ENCODE measurements at places on chromosomes 13 and 19. TPM values are rescaled to one million over a fixed set of nuclear protein-coding genes. Genes with fewer than 3 reads are reported as not detected.
A peak's percentile ranks its signal among the peaks of the same experiment; 100 is the strongest.

The PRDX2 gene
- 119 TPM for polyA plus RNA-seq

GRCh38 chr19:14528419-14529253 is 758 bp upstream of the TECR start:
- peak overlapping the region; percentile 34 for H3K4me3 ChIP-seq
- peak overlapping the region; percentile 99 for H3K27ac ChIP-seq
- no peaks in the 10 kb centered on the region for H3K36me3 ChIP-seq
- no peak for DNase-seq

GRCh38 chr13:42600943-42601342 is 27.0 kb downstream of the TNFSF11 start:
- no peak for DNase-seq
- no peak overlapping the region for H3K27ac ChIP-seq
- no peaks in the 10 kb centered on the region for H3K4me1 ChIP-seq
- H3K27me3 ChIP-seq = peaks cover 10% of the 10 kb centered on the region

DNA sequence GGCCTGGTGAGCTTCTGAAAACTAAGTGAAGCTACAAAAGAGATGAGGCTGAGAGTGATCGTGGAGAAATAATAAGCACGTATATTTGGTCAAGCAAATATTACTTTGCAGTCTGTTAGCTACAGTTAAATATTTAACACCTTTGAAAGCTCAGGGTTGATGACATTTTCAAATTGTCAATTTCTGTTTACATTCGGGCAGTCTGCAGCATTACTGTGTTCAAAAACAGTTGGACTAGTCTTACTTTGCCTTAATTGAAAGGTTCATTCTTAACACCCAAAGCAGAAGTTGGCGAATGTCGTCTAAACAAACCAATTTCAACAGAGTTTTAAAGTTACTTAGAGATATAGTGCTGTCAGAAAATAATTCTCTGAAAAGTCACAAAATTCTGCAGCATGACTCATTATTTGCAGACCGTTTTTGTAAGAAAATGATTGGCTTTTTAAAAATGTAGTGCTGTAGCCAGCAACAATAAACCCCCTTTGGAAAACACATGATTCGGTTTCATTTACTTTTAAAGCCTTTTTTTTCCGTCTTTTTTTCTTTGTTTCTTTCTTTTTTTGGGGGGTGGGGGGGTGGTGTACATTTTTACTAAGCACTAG is 549.0 kb downstream of the GPC6 start:
- no peaks in the 10 kb centered on the region for H3K36me3 ChIP-seq
- no peaks in the 10 kb centered on the region for H3K27me3 ChIP-seq
- no peak overlapping the region for H3K4me3 ChIP-seq
- DNase-seq = no peak
- no peaks in the 10 kb centered on the region for H3K4me1 ChIP-seq

GRCh38 chr13:100511466-100511865 is 77.1 kb downstream of the GGACT start:
- DNase-seq = no peak
- H3K36me3 ChIP-seq = peaks cover 3% of the 10 kb centered on the region
- no peak overlapping the region for H3K4me3 ChIP-seq
- H3K4me1 ChIP-seq = no peaks in the 10 kb centered on the region

The FLT3LG gene
- 0.80 TPM for polyA plus RNA-seq

- H3K4me1 ChIP-seq = no peaks in the 10 kb centered on the region
- H3K4me3 ChIP-seq = no peak overlapping the region
- no peak overlapping the region for H3K27ac ChIP-seq
- H3K36me3 ChIP-seq = no peaks in the 10 kb centered on the region
- no peaks in the 10 kb centered on the region for H3K27me3 ChIP-seq
Observed at GRCh38 chr13:55893540-55893939, 1247.2 kb upstream of the PRR20A start.

DNA sequence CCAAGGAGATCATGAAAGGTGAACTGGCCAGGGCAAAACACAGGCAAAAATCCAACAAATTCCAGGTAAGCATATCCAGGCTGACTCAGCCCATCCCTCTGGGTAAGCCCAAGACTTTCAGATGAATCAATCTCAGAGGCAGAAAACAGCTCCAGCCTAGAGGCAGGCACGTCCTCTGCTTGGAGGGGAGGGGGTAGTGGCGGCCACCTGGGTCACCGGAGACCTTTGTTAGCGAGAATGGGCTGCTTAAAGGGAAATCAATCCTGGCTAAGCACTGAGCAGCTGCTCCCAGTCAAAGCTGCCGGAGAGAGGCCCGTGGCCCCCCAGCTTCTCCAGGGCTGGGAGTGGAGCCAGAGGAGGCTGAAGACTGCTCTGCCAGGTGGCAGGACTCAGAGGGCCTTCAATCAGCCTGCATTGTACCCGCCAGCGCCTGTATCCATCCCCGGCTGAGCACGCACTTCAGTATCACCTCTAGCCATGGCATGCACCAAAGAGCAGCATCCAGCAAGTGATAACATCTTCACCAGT is 48.2 kb downstream of the PIN1 start:
- H3K27ac ChIP-seq = peak overlapping the region; percentile 54

DNA sequence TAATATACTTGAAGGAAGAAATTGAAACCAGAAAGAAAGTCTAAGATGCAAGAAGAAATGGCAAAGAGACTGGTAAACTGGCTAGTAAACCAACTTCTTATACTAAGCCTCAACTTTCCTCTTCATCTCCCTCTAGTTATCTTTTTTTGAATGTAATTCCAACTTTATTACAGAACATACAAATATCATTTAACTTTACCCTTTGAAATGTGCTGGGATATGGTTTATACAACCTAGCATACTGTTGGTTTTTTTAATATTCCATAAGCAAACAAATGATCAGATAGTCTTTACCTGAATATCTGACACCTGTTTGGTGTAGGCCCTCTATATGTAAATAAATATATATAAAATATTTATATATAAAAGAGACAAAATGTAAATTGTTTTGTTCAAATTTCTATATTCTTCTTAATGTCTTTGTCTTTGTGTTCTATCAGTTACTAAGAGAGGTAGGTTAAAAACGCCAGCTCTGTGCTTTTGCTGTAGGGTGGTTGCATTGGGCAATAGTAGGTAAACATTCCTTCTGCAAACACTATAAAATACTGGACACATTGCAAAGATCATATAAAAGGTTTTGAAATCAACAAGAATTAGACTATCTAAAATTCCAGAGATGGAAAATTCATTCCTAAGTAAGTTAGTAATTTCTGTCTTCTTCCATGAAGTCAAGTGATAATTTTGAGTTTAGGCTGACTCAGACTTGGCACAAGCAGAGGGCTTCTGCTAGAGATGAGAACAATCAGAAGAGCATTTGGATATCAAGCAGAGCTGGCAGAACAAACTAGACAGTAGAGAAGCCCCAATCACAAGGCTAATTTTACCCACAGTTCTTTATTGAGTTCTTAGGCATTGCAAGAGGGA is 383.3 kb downstream of the RFC3 start:
- H3K27ac ChIP-seq = no peak overlapping the region
- no peak for DNase-seq
- no peak overlapping the region for H3K4me3 ChIP-seq
- H3K27me3 ChIP-seq = no peaks in the 10 kb centered on the region
- H3K4me1 ChIP-seq = no peaks in the 10 kb centered on the region
- H3K36me3 ChIP-seq = no peaks in the 10 kb centered on the region

GRCh38 chr19:14433554-14434501 is 722 bp downstream of the PKN1 start:
- no peak for DNase-seq
- no peak overlapping the region for H3K27ac ChIP-seq
- no peaks in the 10 kb centered on the region for H3K4me1 ChIP-seq
- peaks cover 23% of the 10 kb centered on the region for H3K27me3 ChIP-seq
- H3K4me3 ChIP-seq = peak overlapping the region; percentile 44
- no peaks in the 10 kb centered on the region for H3K36me3 ChIP-seq

The NLRP9 gene
- not detected for polyA plus RNA-seq

DNA sequence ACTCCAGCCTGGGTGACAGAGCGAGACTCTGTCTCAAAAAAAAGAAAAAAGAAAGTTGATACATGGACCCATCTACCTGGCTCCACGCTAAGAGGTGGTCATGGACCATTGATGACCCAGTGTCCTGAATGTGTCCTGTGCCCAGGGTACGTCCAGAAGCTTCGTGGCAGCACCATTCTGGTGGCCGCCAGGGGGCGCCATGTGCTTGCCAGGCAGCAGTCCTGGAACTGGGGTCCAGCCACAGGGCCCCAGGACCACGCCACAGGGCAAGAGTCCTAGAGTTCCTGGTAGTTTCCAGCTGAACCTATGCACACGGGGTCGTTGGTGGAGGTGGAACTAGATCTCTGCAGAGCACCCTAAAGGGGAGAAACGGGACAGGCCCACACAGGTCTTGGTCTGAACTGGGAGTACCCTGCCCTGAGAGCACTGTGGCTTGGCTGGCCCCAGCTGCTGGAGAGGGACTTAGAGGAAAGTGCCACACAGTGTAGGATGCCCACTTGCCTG is 19.9 kb upstream of the FBXO27 start:
- H3K27ac ChIP-seq = no peak overlapping the region
- no peaks in the 10 kb centered on the region for H3K36me3 ChIP-seq
- no peak overlapping the region for H3K4me3 ChIP-seq
- no peak for DNase-seq
- no peaks in the 10 kb centered on the region for H3K27me3 ChIP-seq

The FFAR3 gene
- not detected for polyA plus RNA-seq

GRCh38 chr13:91690944-91691343 is 292.5 kb downstream of the GPC5 start:
- H3K36me3 ChIP-seq = no peaks in the 10 kb centered on the region
- no peaks in the 10 kb centered on the region for H3K27me3 ChIP-seq
- H3K27ac ChIP-seq = no peak overlapping the region
- no peak overlapping the region for H3K4me3 ChIP-seq

The ITM2B gene
- 294 TPM for polyA plus RNA-seq

The CBARP gene
- 2.8 TPM for polyA plus RNA-seq

DNA sequence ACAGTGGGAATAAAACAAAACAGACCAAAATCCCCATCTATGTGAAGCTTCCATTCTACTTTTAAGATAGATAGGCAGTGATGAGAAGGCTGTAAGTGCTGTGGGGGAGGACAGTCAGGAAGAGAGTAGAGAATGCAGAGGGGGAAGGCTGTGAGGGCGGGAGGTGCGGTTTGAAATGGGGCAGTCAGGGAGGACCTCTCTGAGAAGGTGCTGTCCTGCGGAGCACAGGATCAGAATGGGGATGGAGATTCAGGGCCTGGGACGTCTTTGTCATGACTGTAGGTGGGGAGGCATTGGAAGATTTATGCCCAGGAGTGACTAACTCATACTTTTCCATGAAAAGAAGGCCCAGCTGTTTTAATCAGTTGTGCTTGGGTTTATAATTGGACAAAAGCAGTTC is 3.9 kb upstream of the GPR183 start:
- no peak overlapping the region for H3K27ac ChIP-seq
- H3K4me3 ChIP-seq = no peak overlapping the region
- no peaks in the 10 kb centered on the region for H3K27me3 ChIP-seq
- H3K4me1 ChIP-seq = peaks cover 7% of the 10 kb centered on the region

DNA sequence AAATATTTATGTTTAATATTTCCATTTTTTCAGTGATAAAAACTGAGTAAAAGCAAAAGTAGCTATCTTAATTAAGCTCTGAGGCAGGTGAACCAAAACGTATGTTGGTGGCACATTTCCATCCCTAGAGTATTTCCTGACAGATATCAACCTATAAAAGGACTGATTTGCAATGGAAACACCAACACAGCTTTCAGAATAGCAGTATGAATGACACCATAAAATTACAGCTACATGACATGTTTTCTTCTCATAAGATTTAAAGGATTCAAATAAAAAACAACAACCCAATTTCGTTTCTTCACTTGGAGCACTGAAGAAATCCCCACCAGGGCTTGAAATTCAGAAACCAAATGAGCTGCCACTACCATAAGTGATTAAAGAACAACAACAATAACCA is 194.4 kb downstream of the RFC3 start:
- no peaks in the 10 kb centered on the region for H3K27me3 ChIP-seq
- H3K4me1 ChIP-seq = peaks cover 3% of the 10 kb centered on the region
- no peak overlapping the region for H3K27ac ChIP-seq
- H3K4me3 ChIP-seq = no peak overlapping the region
- no peak for DNase-seq

- peaks cover 24% of the 10 kb centered on the region for H3K4me1 ChIP-seq
- DNase-seq = no peak
- peaks cover 84% of the 10 kb centered on the region for H3K36me3 ChIP-seq
- H3K4me3 ChIP-seq = no peak overlapping the region
- peak overlapping the region; percentile 24 for H3K27ac ChIP-seq
Observed at GRCh38 chr19:38710928-38711725, 33.1 kb downstream of the CAPN12 start.

DNA sequence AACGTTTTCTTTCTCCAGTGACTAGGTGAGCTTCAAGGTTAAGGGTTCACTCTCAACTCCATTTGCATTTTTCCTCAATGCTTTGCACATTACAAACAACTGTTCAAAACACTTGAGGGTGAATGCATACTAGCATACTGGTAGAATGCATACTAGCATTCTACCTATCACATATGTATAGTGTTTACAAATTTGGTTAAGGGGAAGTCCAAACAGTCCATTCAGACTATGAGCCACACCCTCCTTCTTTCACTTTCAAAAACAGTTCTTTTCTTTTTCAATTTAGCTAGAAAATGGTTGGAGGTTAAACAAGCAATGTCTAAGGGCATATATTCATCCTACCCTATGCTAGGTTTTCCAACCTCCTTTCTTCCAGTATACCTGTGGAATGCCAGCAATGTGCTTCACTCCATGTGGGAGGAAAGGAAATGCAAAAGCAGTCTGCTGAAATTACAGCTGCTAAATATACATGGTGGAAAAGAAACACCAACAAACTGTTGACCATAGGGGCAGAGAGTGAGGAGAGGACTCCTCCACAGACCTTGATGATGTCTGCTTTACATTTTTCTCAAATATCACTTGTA is 102.6 kb downstream of the DOCK9 start:
- H3K36me3 ChIP-seq = peaks cover 31% of the 10 kb centered on the region
- H3K27me3 ChIP-seq = no peaks in the 10 kb centered on the region
- H3K27ac ChIP-seq = no peak overlapping the region
- no peak overlapping the region for H3K4me3 ChIP-seq
- H3K4me1 ChIP-seq = no peaks in the 10 kb centered on the region
- no peak for DNase-seq

The CCDC159 gene
- polyA plus RNA-seq = 7.5 TPM

DNA sequence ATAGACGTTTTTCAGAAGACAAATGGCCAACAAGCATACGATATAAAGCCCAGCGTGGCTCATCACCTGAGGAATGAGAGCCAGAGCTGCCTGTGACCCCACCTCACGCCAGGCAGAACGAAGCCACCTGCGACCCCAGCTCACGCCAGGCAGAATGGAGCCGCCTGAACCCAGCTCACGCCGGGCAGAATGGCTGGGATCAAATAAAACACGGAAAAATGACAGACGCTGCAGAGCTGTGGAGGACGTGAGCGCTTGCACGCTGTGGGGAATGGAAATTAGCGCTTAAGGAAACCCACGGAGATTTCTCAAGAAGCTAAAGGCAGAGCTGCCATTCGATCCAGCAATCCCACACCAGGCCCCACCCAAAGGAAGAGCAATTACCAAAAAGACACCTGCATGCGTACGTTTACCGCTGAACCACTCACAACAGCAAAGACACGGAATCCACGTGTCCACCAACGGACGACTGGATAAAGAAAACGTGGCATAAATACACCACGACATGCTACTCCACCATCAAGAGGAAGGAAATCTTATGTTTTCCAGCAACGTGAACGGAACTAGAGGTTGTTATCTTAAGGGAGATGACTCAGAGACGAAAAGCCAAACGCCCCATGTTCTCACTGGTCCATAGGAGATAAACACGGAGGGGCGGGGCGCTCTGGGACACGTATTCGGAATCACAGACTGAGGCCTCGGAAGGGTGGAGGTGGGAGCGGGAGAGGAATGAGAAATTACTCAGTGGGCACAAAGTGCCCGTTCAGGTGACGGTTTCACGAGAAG is 30.7 kb upstream of the C13orf46 start:
- H3K36me3 ChIP-seq = no peaks in the 10 kb centered on the region
- H3K27me3 ChIP-seq = no peaks in the 10 kb centered on the region
- no peak overlapping the region for H3K27ac ChIP-seq
- DNase-seq = no peak
- no peak overlapping the region for H3K4me3 ChIP-seq

The IGLON5 gene
- polyA plus RNA-seq = not detected

Data from keratinocyte (primary cell).